ENCODE measurements at places on chromosomes 13 and 19.
A peak's percentile ranks its signal among the peaks of the same experiment; 100 is the strongest.

GRCh38 chr19:41999071-41999877, 5.2 kb upstream of the ATP1A3 start:
- peak overlapping the region; percentile 32 for H3K27ac ChIP-seq
- H3K4me3 ChIP-seq = peak overlapping the region; percentile 41
- H3K4me1 ChIP-seq = peaks cover 24% of the 10 kb centered on the region
- H3K27me3 ChIP-seq = peaks cover 51% of the 10 kb centered on the region
- DNase-seq = no peak

DNA sequence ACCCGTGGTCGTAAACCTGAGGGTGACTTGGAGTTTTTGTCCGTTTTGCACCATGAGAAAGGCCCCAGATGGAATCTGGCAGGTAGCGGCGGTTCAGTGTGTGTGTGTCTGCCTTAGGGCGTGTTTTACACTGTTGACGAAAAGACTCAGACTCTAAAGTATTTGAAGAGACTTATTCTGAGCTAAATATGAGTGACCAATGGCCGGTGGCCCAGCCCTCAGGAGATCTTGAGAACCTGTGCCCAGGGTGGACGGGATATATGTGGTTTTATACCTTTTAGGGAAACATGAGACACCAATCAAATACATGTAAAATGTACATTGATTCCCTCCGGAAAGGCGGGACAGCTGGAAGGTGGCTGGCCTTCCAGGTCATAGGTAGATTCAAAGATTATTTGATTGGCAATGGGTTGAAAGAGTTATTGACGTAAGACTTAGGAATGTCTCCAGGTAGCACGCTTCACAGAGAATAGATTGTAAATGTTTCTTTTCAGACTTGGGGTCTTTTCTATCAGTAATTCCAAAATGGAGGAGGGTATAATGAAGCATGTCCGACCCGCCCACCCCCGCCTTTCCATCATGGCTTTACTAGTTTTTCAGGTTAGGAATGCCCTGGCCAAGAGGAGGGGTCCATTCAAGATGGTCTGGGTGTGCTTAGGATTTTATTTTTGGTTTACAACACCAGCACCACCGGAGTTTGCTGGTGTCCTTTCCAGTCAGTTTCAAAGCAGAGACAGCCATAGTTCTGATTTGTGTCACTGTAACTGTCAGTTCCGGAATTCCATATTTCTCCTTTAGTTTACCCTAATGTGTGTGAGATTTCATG, 1.0 kb upstream of the ZNF529 start:
- H3K4me1 ChIP-seq = peaks cover 31% of the 10 kb centered on the region
- DNase-seq = peak; percentile 2
- H3K27ac ChIP-seq = peak overlapping the region; percentile 98
- H3K36me3 ChIP-seq = peaks cover 67% of the 10 kb centered on the region
- H3K27me3 ChIP-seq = no peaks in the 10 kb centered on the region
- H3K4me3 ChIP-seq = peak overlapping the region; percentile 89

DNA sequence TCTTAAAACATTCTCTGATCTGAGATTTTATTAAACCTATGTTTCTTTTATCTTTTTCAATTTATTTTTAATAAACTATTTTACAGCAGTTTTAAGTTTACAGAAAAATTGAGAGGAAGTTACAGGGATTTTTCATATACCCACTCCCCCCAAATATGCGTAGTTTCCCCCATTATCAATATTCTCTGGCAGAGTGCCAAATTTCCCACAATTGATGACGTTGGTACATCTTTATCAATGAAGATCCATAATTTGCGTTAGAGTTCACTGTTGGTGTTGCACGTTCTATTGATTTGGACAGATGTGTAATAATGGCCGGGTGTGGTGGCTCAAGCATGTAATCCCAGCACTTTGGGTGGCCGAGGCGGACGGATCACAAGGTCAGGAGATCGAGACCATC, 1063.0 kb upstream of the ATXN8OS start:
- no peaks in the 10 kb centered on the region for H3K27me3 ChIP-seq
- no peak overlapping the region for H3K4me3 ChIP-seq
- no peaks in the 10 kb centered on the region for H3K36me3 ChIP-seq
- no peaks in the 10 kb centered on the region for H3K4me1 ChIP-seq

- peak overlapping the region; percentile 95 for H3K4me3 ChIP-seq
- H3K27ac ChIP-seq = peak overlapping the region; percentile 98
- H3K4me1 ChIP-seq = peaks cover 30% of the 10 kb centered on the region
- H3K36me3 ChIP-seq = peaks cover 28% of the 10 kb centered on the region
Observed at GRCh38 chr19:14385492-14385891, 4.2 kb downstream of the ADGRE5 start.

GRCh38 chr13:48478391-48478790, 54.5 kb downstream of the RCBTB2 start:
- peaks cover 4% of the 10 kb centered on the region for H3K4me1 ChIP-seq
- no peak overlapping the region for H3K4me3 ChIP-seq
- H3K36me3 ChIP-seq = peaks cover 38% of the 10 kb centered on the region

GRCh38 chr19:47758443-47758804, 13.1 kb downstream of the NOP53 start:
- peaks cover 23% of the 10 kb centered on the region for H3K36me3 ChIP-seq
- no peaks in the 10 kb centered on the region for H3K27me3 ChIP-seq
- no peaks in the 10 kb centered on the region for H3K4me1 ChIP-seq
- no peak overlapping the region for H3K27ac ChIP-seq
- no peak overlapping the region for H3K4me3 ChIP-seq

DNA sequence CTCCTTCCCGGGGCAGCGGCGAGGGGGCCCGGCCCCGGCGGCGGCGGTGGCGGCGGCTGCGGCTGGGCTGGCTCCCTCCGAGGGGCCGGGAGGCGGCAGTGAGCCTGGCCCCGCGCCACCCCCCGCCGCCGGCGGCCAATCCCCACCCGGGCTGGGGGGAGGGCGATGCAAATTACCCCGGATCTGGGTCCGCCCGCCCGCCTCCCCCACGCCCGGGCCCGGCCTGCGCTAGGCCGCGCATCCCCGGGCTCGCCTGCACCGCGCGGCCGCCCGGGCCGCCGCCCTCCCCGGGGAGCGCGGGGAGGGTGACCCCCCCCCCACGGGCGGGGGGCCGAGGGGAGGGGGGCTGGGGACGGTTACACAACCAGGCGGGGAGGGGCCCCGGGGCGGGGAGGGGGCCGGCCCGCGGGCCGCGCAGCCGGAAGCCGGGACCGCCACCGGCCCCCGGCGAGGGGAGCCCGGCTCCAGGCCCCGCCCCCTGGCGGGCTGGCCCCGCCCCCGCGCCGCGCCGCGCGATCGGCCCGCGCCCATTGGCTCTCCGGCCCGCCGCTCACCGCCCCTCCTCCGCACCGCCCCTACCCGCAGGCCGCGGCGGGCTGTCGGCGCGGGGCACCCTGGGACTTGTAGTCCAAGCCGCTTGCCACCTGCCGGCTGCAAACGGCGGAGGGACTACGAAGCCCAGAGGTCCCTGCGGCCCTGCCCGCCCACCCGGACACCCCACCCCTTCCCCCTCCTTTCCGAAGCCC, 1.1 kb downstream of the ZBTB7A start:
- peaks cover 4% of the 10 kb centered on the region for H3K36me3 ChIP-seq
- H3K27me3 ChIP-seq = no peaks in the 10 kb centered on the region
- peak overlapping the region; percentile 64 for H3K4me3 ChIP-seq
- peak; percentile 97 for DNase-seq
- H3K27ac ChIP-seq = no peak overlapping the region

GRCh38 chr13:29901710-29902631, 51.6 kb upstream of the UBL3 start:
- H3K27me3 ChIP-seq = peaks cover 23% of the 10 kb centered on the region
- peak; percentile 43 for DNase-seq
- H3K27ac ChIP-seq = peak overlapping the region; percentile 86
- peak overlapping the region; percentile 79 for H3K4me3 ChIP-seq
- H3K4me1 ChIP-seq = peaks cover 27% of the 10 kb centered on the region
